Fibroblast of skin of left biceps (primary cell): ENCODE measurements at places on chromosomes 6 and 20.

DNA sequence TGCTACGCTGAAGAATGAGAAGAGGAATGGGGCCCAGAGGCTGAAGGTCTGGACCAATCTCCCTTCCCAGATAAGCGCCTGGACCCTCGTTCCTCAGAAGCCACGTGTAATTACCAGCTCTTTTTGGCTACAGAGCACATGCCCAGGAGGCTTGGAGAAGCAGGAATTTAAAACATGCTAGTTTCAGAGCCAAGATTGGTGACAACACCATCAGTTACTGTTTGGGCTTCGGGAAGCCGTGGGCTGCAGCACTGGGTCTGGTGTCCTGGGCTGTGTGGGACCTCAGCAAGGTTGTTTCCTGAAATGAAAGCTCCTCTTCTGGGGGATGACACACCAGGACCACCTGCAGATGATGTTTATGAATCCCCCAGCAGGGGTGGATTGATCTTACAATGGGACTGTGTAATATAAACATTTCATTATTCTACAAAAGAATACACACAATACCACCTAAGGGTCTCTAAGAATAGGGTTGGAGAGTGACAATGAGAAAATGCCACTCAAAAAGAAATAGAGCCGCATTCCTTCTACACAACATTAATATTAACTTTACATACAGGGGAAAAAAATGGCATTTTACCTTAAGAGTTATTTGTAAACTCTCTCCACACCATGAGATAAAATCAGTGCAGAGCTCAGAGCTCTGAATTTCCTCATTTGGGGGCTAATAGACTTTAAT lies 207.8 kb upstream of the FOXQ1 start:
- no peak for DNase-seq

GRCh38 chr20:46456255-46457028 lies 50.0 kb upstream of the ELMO2 start:
- no peak for DNase-seq

DNA sequence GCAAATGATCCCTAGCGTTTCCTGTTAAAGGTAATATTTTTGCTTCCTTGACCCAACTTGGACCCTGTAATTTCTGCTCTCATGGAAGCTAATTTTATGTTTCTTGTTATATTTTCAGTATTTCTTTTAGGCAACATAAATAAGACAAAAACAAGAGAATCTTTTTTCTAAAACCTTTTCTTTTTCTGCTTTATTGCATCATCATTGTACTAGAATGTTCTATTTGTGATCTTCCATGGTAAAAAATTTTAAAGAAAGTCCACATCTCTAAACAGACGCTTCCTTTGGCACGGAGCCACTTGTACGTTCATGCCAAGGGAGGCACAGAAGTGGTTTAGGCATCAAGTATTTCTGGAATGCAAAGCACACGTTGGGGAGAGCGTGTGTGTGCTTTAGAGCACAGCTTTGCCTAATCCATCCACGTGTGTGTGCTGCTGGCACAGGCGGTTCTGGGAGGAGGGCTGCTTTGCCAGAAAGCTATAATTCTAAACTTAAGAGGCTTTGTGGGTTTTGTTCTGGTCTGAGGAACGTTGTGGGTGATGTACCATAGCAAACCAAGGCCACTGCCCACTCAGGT lies 98.3 kb downstream of the SASH1 start:
- DNase-seq, result peak; percentile 86

- no peak for DNase-seq
These were observed 194.7 kb downstream of the NRN1 start for GRCh38 chr6:5811997-5812396.

- no peak for DNase-seq
These were observed 237.2 kb upstream of the PRND start for GRCh38 chr20:4484379-4484997.
